A549 treated with CpdA at 1 μM for 4 hours (cell line): ENCODE measurements at places on chromosomes 1 and 21. TPM values are rescaled to one million over a fixed set of nuclear protein-coding genes. Genes with fewer than 3 reads are reported as not detected.

The LRRN2 gene
- 13.7 to 20.6 TPM (median 15.7 TPM) in 5 replicates for total RNA-seq

The PPCS gene
- 32.0 to 42.5 TPM (median 35.4 TPM) in 5 replicates for total RNA-seq

The ANXA9 gene
- 0.70 to 1.3 TPM (median 0.83 TPM) in 5 replicates for total RNA-seq

The PPT1 gene
- total RNA-seq, result 60.7 to 70.8 TPM (median 63.7 TPM) in 5 replicates

The NUP210L gene
- total RNA-seq, result not detected in 5 replicates

The RNU1-2 gene
- total RNA-seq, result not detected in 5 replicates

The LCE2A gene
- total RNA-seq, result not detected in 5 replicates

The LINGO4 gene
- not detected in 5 replicates for total RNA-seq

The CR1L gene
- total RNA-seq, result 0.71 TPM in 1 of 5 replicates, not detected in the others

The FAM72D gene
- total RNA-seq, result 6.1 to 7.5 TPM (median 6.6 TPM) in 5 replicates

The TCHH gene
- 0.14 to 0.24 TPM (median 0.19 TPM) in 5 replicates for total RNA-seq

The CLDN19 gene
- total RNA-seq, result not detected in 5 replicates

The RNU1-1 gene
- not detected in 5 replicates for total RNA-seq

The PRAMEF20 gene
- total RNA-seq, result not detected in 5 replicates

The CHAF1B gene
- total RNA-seq, result 11.1 to 12.2 TPM (median 11.9 TPM) in 5 replicates

The SLC9C2 gene
- not detected in 5 replicates for total RNA-seq

The TSPAN2 gene
- 0.63 to 1.3 TPM (median 1.2 TPM) in 5 replicates for total RNA-seq

The RGS13 gene
- total RNA-seq, result not detected in 5 replicates

The SPAG17 gene
- total RNA-seq, result 0.03 TPM in 1 of 5 replicates, not detected in the others

The ITLN2 gene
- 0.16 TPM in 1 of 5 replicates, not detected in the others for total RNA-seq

The CHIA gene
- total RNA-seq, result not detected in 5 replicates

The LYPD8 gene
- 0.15 to 0.40 TPM (median 0.26 TPM) in 3 of 5 replicates, not detected in the others for total RNA-seq

The KMO gene
- total RNA-seq, result 1.2 to 2.5 TPM (median 1.4 TPM) in 5 replicates

The HSD11B1 gene
- not detected in 5 replicates for total RNA-seq

The TCEA3 gene
- total RNA-seq, result 0.17 to 0.42 TPM (median 0.29 TPM) in 5 replicates

The CSF3R gene
- total RNA-seq, result not detected in 5 replicates

The S100A7A gene
- not detected in 5 replicates for total RNA-seq

The LCE1D gene
- not detected in 5 replicates for total RNA-seq

The MX1 gene
- 1.3 to 2.5 TPM (median 2.1 TPM) in 5 replicates for total RNA-seq

The PTGFR gene
- 0.02 TPM in 1 of 5 replicates, not detected in the others for total RNA-seq

The OLIG1 gene
- 0.08 TPM in 1 of 5 replicates, not detected in the others for total RNA-seq

The OR6N2 gene
- total RNA-seq, result not detected in 5 replicates

The ZNF644 gene
- 11.4 to 16.8 TPM (median 12.8 TPM) in 5 replicates for total RNA-seq

The ZMYND12 gene
- total RNA-seq, result 0.29 to 0.57 TPM (median 0.38 TPM) in 5 replicates

The GPATCH2 gene
- 7.7 to 11.2 TPM (median 8.5 TPM) in 5 replicates for total RNA-seq

The PTPN22 gene
- total RNA-seq, result not detected in 5 replicates

The TSEN15 gene
- total RNA-seq, result 29.3 to 31.7 TPM (median 30.2 TPM) in 5 replicates

The PRR9 gene
- total RNA-seq, result not detected in 5 replicates

The CADM3 gene
- total RNA-seq, result 0.09 to 0.19 TPM (median 0.12 TPM) in 4 of 5 replicates, not detected in the other

The DHX9 gene
- total RNA-seq, result 167 to 205 TPM (median 176 TPM) in 5 replicates

The ACOT11 gene
- 1.4 to 2.3 TPM (median 2.1 TPM) in 5 replicates for total RNA-seq

The KRTAP12-2 gene
- not detected in 5 replicates for total RNA-seq

The GNAT2 gene
- total RNA-seq, result 0.06 to 0.54 TPM in 2 of 5 replicates, not detected in the others
